ENCODE measurements at places on chromosomes 12 and 14. TPM values are rescaled to one million over a fixed set of nuclear protein-coding genes. Genes with fewer than 3 reads are reported as not detected.

LRTM2 gene
- not detected for total RNA-seq

RPS6KL1 gene
- total RNA-seq: 12.4 TPM

FSCB gene
- not detected for total RNA-seq

NKX2-8 gene
- total RNA-seq: not detected

KCNH3 gene
- 0.09 TPM for total RNA-seq

VASH1 gene
- total RNA-seq: 97.0 TPM

RFX4 gene
- total RNA-seq: not detected

IL23A gene
- total RNA-seq: 0.34 TPM

ASCL1 gene
- total RNA-seq: not detected

CHD8 gene
- 84.9 TPM for total RNA-seq

POLE2 gene
- 13.9 TPM for total RNA-seq

PRPH gene
- total RNA-seq: not detected

SLC10A1 gene
- not detected for total RNA-seq

GRCh38 chr14:22561661-22562579 is 27.1 kb downstream of the DAD1 start:
- peak; percentile 60 for DNase-seq

DNA sequence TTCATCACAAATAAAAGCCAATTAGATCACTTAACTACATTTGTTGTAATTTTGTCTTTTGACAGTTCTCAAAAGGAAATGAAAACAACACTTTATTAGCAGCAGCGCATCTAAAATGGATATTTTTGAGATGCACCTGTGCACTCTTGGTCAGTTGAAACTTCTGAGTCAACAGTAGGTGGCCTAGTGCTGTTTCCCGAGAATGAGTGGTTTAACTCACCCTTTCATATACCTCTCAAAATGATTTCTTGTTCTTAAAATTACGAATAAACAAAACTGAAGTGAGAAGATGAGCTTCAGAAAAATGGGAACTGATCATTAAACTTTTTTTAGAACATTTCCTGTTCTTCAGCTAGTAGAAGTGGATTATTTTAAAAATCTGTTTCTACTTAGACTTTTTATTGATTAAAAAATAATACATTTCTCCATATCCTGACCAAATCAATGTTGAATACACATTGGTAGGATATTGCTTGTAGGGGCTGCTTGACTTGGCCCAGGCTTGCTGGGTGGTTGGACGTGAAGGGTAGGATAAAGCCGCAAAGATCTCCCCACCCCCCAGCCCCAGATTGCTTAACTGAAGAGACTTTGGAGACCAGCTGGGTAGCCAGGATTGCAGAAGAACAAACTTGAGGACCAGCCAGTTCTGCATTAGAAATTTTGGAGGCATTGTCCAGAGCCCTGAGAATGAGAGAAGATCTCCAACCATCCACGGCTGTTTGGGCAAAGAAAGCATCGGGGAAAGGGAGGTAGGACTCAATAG is 22.3 kb upstream of the STK38L start:
- no peak for DNase-seq

GRCh38 chr14:37544407-37544806 is 50.6 kb downstream of the FOXA1 start:
- DNase-seq: no peak

DNA sequence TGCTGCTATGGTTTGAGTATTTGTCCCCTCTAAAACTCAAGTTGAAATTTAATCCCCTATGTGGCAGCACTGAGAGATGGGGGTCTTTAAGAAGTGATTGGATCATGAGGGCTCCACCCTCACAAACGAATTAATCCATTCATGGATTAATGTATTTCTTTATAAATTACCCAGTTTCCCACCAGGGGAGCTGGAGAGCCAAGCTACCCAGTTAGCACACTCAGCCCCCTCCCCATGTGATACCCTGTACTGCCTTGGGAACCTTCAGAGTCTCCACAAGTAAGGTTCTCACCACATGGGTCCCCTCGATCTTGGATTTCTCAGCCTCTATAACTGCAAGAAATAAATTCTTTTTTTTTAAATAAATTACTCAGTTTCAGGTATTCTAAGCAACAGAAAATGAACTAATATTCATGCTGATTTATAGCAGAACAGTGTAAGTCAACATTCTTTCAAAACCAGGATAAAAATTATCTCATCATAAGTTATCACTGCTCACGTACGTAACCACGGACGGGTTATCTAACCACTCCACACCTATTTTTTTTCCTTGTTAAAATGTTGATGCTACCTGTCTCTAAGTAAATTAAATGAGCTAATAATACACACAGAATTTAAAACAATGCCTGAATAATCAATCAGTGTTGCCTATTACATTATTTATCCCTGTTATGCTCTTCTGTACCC is 3.6 kb downstream of the NAP1L1 start:
- DNase-seq: peak; percentile 30

- no peak for DNase-seq
Measured at GRCh38 chr12:57927086-57927485, 14.3 kb upstream of the ATP23 start.

GRCh38 chr12:73421832-73422231 is 1115.8 kb upstream of the ATXN7L3B start:
- DNase-seq: no peak

GRCh38 chr14:59677771-59678231 is 101.2 kb upstream of the CCDC175 start:
- DNase-seq: no peak

GRCh38 chr14:70711451-70711850 is 69.7 kb downstream of the TTC9 start:
- DNase-seq: no peak

DNA sequence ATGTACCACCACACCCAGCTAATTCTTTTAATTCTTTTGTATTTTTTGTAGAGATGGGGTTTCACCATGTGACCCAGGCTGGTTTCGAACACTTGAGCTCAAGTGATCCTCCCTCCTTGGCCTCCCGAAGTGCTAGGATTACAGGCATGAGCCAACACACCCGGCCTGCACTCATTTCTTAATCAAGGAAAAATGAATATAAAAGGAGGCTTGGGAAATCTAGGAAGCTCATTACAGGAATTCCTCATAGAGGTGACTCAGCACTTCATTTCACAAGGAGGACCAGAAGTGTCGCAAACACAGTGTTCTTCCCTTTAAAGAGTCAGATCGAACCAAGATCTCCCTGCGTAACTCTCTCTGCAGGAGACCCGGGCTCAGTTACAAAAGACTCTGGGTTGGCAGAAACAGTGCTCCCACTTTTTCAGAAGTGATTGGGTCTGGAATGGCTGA is 30.3 kb downstream of the NFKBIA start:
- peak; percentile 65 for DNase-seq

DNA sequence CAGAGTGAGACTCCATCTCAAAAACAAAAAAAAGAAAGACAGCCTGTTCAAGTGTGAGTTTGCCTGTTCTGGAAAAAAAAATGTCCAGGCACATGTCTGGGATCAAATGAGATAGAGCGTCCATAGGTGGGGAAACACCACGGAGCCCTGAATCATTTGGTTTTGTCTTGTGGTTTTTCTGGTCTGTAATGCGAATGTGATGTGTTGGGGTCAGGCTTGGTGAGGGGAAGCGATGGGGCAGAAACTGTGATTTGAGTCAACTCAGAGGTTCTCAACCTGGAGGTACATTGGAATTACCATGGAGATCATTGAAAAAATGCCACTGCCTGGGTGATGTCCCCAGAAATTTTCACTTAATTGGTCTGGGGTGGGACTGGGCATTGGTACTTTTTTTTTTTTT is 183.9 kb upstream of the PWP1 start:
- DNase-seq: no peak

DNA sequence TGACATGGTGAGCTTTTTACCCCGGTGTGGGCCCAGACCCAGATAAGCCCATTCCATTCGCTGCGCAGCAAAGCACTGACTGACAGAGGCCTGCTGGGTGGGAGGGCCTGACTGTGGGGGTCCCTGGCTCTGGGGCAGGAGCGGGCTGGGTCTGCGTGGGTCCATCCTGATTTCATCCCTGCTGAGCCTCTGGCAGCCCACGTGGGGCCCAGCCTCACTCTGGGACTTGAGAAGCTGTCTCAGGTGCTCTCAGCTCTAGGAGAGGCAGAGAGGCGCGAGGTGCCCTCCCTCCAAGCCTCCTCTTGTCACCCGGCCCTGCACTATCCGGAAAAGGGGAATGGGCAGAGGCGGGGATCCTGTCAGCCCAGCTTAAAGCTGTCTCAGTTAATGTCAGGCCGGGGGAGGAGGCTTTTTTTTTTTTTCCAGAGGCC is 927 bp downstream of the ABCB9 start:
- no peak for DNase-seq

DNA sequence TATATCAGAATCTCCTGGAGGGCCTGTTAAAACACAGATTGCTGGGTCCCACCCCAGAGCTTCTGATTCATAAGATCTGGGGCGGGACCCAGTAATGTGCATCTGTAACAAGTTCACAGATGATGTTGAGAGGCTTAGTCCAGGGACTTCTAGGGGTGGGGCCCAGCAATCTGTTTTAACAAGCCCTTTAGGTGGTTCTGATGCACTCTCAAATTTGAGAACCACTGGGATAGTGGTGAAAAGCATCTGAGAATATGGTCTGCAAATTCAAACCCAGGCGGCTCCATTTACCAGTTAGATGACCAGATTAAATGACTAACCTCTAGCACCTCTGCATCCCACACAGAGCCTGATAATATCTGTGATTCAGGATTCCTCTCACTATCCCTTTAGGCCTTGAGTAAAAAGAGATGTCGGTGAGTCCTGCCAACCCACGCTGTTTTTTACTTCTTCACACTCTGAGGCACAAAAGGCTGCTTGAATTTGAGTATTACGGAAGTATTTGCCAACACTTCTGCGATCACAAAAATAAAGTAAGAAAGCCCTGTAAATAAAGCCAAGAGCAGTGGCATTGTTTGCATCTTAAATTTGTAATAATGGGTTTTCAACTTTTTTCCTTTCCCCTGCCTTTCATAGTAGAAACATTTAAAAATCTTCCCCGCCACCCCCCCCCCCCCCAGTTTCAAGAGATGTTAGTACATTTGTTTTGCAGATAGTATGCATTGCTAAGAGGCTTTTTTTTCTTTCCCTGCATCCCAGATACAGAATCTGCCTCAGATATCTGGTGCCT is 1.8 kb upstream of the FRS2 start:
- no peak for DNase-seq

GRCh38 chr12:130385193-130385592 is 47.5 kb downstream of the PIWIL1 start:
- DNase-seq: no peak

- DNase-seq: no peak
Measured at GRCh38 chr12:22321018-22321605, 13.4 kb downstream of the ST8SIA1 start.

DNA sequence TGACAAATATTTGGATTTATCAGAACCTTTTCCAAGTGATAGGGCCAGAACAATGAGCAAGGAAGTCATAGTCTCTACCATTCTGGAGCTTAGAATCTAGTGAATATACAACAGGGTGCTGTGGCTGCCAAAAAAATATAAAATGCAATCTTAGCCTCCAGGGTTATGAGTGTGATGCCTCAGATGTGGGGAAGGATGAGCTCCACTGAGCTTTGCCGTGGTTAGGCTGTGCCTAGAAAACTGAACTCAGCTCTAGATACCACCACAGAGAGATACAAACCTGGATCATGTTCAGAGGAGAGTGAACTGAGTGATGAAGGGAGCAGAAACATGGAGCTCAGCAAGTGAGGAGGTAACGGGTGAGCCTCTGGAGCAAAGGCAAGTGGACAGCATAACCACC is 138.1 kb upstream of the HIF1A start:
- DNase-seq: no peak

GRCh38 chr14:73785834-73786635 is 65.6 kb upstream of the PTGR2 start:
- peak; percentile 93 for DNase-seq

DNA sequence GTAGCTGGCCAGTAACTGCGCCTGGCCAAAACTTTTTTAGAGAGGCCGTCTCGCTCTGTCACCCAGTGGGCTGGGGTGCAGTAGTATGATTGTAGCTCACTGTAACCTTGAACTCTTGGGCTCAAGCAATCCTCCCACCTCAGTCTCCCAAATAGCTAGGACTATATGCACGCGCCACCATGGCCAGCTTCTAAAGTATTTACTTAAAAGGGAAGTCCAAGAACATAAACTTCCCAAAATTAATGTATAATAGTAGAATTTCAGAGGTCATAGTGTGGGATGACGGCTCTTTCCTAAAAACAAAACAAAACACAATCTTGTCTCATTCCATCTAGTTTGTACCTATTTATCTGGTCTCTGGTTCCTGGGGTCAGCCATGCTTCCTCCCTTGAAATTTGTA is 42.2 kb upstream of the FOS start:
- no peak for DNase-seq

- DNase-seq: peak; percentile 13
Measured at GRCh38 chr12:96886998-96887677, 19.9 kb upstream of the NEDD1 start.

DNA sequence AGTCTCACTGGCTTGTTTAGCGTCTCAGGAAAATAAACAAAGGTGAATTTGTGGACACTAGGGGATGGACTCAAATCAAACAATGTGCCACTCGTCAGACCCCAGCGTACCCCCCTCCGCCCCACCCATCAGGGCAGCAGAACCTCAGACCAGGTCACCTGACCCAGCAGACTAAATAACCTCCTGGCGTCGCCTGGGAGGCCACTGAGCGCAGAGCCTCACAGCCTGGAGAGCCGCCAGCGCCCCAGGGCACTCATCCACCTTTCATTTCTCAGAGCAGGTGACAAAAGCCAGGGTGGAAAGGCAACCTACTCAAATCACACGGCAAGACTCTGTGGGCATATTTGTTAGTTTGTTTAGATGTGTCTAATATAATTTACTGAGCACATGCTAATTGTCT is 100.9 kb downstream of the DICER1 start:
- no peak for DNase-seq

DNA sequence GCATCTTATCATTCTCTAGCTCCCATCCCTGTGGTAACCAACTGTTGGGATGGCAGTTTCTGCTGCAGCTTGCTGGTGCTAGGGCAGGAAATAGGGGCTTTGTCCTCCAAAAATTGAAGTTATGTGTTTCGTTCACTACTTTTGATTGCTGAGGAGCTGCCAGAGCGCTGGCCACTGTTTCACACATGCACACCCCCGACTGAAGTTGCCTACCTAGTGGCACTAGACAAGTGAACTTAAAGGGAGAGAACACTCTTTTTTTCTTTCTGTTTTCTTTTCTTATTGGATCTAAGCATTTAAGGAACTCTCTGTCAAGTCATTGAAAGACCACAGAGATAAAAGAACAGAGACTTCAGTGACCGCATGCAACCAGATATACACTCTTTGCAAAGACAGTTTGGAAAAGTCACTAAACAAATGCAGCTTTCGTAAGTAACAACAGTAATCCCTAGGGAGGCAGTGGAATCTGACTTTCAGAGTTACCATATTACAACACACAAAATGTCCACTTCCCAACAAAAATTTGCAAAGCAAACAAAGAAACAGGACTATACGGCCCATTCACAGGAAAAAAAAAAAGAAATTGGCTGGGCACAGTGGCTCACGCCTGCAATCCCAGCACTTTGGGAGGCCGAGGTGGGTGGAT is 12.0 kb downstream of the TFCP2 start:
- DNase-seq: no peak

- no peak for DNase-seq
Measured at GRCh38 chr12:11676052-11676451, 26.6 kb downstream of the ETV6 start.

DNA sequence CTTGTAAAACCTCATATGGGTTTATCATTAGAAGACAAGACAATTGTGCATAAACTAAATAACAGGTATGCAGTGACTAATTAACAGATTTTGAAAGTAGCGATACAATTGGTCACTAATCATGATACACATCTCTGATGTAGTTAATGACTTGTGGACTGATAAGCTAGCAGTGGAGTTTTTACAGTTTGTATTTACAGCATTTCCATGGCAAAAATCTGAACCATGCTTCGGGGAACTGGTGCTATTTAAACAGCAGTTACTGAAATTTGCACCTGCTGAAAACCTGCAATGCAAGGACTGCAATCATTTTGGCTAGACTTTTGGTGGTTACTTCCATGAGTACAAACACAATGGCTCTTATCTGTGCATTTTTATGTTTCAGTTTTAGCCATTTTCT is 471.2 kb downstream of the RERGL start:
- no peak for DNase-seq
